ENCODE measurements at places on chromosomes 3 and 15.

DNA sequence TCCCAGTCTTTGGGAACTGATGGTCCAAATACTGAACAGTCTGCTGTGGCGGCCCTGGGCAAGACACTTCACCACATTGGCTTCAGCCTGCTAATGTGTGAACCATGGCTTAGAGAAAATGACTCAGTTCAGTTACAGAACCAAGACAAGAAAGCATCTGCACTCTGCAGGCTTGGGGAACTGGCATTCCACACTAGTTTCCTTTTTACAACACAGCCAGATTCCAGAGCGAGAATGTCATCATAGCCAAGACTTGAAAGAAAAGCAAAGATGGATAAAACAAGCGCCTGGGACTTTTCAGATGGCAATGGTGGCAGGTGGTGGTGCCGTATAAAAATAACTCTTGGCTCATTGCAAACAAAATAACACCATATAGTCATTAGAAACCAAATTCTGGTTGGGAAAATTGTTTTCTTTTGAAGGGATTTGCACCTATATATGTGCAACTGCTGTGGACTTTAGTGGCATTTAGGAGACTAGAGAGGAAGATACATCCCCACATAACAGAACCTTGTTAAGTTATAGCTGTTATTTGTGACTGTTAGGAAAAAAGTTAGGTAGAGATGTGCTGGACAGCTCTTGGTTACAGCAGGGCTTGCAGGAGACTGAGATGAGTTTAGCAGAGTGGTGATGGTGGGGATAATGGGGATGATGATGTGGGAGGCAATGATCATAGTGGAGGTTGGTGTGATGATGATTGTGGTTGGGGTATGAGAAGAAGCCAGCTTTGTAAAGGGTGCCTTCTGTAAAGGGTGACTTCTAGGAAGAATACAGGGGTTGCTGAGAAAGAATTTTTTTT, 273.6 kb downstream of the THRB start:
- no peak for DNase-seq

- DNase-seq = no peak
Observed at GRCh38 chr15:29433507-29434248, 164.1 kb upstream of the NSMCE3 start.

- no peak for DNase-seq
Observed at GRCh38 chr3:180253283-180253682, 216.5 kb upstream of the PEX5L start.

GRCh38 chr3:5390221-5390620, 202.7 kb downstream of the EDEM1 start:
- no peak for DNase-seq

GRCh38 chr3:3201611-3202010, 22.1 kb upstream of the CRBN start:
- DNase-seq = no peak

- DNase-seq = no peak
Observed at GRCh38 chr3:111080413-111080812, 8.8 kb downstream of the NECTIN3 start.

- no peak for DNase-seq
Observed at GRCh38 chr3:196737655-196738054, 2.0 kb upstream of the PAK2 start.

All from body of pancreas (tissue), 4 donors.